T47D (cell line): ENCODE measurements at places on chromosomes 3 and 15.

DNA sequence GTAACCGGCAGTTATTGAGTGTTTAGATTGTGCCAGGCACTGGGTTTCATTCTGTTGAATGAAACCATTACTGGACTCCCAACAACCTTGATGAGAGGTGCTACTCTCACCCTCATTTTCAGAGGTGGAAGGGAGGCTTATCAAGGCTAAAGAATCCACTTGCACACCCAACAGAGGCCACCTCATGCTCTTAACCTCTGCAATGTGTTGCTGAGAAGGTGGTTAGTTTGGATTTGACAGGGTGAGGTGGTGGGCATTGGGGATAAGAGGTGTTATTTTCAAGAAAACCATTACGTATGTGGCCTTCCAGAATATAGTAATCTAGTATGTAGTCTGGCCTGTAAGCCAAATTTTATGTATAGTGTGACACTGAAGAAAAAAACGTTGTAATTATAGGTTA, 73.1 kb downstream of the FHIT start:
- no peak for DNase-seq

- no peak for DNase-seq
Measured at GRCh38 chr15:76840830-76841460, 64.2 kb downstream of the SCAPER start.

- no peak for DNase-seq
Measured at GRCh38 chr3:132432639-132433038, 15.3 kb downstream of the DNAJC13 start.

DNA sequence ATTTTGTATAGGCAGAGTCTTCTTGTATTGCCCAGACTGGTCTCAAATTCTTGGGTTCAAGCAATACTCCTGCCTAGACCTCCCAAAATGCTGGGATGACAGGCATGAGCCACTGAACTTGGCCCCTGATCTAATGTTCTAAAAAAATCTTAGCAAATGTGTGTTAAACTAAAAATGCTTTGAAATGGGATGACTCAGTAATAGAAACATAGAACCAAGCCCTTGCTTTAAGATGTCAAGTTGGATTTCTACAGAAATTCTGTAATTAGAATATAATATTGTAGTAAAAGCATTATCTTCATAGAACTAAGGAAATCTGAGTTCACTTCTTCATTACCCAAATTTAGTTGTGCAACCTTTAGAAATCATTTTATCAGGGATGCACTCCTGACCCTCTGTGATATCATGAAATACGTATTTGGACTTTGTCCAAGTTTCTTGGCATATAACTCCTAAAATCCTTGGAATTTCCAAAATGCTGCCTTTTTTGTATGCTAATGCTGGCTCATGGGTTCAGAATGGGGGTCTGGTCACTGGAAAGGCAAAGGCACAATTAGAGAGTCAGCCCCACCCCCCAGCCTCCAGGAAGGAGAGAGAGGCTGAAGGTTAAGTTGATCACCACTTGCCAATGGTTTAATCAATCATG, 217.3 kb downstream of the TP63 start:
- DNase-seq, result no peak

GRCh38 chr3:68986496-68987208, 26.8 kb downstream of the EOGT start:
- DNase-seq, result no peak

- no peak for DNase-seq
Measured at GRCh38 chr15:70342554-70343548, 245.1 kb upstream of the TLE3 start.

- no peak for DNase-seq
Measured at GRCh38 chr3:81048058-81048665, 713.3 kb downstream of the GBE1 start.

- DNase-seq, result no peak
Measured at GRCh38 chr3:128448491-128448890, 18.2 kb downstream of the DNAJB8 start.

DNA sequence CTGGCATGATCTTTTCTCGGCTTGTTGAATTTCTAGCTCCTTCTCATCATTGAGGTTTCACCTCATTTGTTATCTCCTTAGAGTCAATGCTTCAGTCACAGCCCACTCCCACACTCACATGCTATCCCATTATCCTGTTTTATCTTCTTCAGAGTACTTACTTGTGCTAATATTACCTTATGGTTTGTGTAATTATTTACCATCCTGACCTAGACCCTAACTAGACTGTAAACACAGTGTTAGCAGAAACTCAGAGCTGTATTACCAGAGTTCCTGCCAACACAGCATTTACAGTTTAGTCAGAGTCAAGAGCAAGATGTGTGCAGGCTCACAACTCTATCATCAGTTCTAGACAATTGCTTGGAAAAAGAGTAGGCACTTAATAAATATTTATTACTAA, 144.7 kb downstream of the OTOL1 start:
- no peak for DNase-seq

- no peak for DNase-seq
Measured at GRCh38 chr3:194080436-194080835, 55.5 kb upstream of the HES1 start.

- DNase-seq, result no peak
Measured at GRCh38 chr3:31465999-31466398, 66.7 kb upstream of the STT3B start.

- no peak for DNase-seq
Measured at GRCh38 chr15:36571301-36571700, 8.1 kb upstream of the CDIN1 start.

DNA sequence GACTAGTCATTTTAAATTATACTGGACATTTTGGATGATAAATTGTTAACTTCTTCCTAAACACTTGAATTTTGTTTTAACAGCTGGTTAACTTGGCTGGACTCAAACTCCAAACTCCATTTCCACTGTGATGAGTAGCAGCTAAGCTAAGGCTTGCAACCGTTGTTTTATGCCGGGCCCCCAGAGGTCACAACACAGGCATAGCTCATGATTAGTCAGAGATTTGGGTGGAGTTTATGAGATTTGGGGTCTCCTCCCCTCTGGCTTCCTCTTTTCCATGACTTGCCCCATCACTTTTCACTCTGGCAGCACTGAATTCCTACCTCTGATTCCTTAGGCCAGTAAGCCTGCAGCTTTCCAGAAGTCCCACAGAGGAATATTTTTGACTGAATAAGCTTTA, 12.8 kb downstream of the THAP10 start:
- no peak for DNase-seq

GRCh38 chr3:119716998-119717397, 14.2 kb downstream of the CFAP91 start:
- DNase-seq, result no peak

GRCh38 chr3:54530944-54531343, 396.9 kb downstream of the LRTM1 start:
- no peak for DNase-seq

- DNase-seq, result peak; percentile 4
Measured at GRCh38 chr15:89665449-89666181, 10.3 kb upstream of the KIF7 start.

GRCh38 chr3:68706096-68706495, 226.3 kb downstream of the TAFA4 start:
- DNase-seq, result no peak

DNA sequence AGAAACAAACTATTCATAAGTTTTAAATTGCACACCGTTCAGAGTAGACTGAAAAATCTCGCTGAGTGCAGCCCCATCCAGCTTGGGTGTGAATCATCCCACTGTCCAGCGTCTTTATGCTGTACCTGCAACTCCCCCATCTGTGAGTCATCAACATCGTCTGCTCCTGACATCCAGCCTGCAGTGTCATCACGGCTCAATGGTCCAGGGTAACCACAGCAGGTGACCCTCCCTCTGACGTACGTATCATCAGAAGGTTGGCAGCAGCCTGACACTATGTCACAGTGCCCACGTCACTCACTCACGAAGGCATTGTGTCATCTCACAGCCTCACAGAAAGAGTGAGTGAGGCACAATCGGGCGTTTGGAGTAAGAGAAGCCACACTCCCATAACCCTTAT, 65.2 kb downstream of the TPRA1 start:
- DNase-seq, result peak; percentile 23

DNA sequence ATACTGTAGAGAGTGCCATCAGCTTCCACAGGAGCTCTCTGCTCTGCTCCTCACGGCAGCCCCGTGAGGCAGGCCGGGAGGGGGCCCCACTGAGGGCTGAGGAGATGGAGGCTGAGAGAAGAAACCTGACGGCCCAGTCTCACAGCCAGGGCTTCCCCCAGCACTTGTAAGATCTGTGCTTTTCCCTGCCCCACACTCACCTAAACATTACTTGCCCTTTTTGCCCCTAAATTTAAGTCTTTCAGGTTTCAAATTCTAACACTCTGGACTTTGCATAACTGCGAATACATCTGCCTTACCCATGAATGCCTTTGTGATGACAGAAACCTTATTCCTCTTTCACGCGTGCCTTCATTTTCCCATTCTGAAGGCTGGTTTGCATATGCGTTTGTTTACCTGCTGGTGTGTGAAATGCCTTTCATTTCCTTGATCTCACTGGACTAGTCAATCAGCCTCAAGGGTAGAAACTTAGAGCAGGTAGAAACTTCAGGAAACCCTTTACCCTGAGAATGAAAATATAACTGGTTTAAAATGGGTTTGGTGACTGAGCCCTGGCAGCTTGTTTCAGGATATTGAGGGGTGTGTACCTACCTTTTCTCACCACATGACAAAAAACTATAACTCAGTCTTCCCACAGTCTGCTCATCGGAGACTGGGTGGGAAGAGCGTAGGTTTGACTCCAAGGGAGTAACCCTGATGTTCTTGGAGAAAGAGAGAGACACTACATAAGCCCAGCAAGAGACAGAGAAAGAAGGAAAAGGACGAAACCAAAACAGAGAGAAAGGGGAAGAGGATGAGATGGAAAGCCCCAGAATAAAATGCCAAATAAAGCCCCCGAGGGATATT, 20.1 kb downstream of the SLC12A8 start:
- DNase-seq, result peak; percentile 65

DNA sequence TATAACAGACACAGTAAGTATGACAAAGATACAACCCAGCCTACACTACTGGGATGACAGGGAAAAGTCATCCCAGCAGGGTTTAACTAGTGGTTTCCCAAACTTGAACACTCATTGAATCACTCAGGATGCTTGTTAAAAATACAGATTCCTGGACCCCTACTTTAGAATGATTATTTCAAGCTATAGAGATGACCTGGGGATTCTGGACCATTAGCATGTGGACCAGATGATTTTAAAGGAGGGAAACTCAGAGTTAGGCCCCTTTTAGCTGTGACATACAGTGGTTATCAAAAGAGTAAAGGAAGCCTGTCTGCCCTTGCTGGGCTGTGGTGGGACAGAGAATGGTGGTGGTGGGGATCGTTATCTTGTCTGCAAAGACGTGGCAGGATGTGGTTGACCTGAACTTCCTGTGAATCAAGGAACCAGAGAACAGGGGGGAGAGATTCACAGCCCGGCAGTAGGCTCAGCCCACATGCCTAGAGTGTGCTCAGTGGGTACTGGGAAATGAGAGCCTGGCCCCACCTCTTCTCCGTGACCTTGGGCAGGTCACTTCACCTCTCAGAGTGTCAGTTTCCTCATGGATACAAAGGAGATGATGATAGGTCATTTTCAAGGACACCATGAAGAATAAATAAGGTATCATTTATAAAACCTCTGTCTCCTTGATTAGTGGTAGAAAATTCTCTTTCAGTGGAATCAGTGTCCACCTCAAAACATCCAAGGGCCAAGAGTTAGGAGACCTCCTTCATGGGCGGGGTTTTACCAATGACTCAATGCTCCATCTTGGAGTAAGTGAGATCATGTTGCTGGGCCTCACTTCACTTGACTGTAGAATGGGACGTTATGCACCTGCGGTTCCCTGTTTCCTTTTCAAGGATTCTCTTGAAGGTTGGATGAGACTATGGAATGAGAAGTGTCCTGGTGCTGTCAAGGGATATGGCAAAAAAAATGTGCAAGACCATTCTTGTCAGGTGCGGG, 306.5 kb downstream of the RPLP1 start:
- DNase-seq, result no peak

GRCh38 chr3:141708367-141708766, 29.7 kb upstream of the RNF7 start:
- no peak for DNase-seq

GRCh38 chr3:39383881-39384664, 903 bp downstream of the SLC25A38 start:
- peak; percentile 98 for DNase-seq

DNA sequence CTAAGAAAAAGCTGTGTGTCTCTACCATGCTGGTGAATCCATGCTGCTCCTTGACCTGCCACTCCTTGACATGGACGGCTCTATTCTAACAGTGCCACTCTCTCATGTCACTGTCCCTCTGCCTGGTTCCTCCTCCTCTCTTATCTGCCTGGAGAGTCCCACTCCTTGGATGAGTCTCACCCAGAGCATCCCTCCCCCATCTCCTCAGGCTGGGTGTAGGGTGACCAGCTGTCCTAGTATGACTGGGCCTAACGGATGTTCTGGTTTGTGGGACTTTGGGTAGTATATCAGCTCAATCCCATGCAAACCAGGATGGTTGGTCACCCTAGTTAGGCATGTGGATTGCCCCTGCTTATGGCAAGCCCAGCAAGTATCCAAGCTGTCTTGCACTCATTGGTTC, 54.3 kb downstream of the LIPC start:
- no peak for DNase-seq

GRCh38 chr15:57654153-57654852, 52.2 kb upstream of the POLR2M start:
- no peak for DNase-seq

- no peak for DNase-seq
Measured at GRCh38 chr3:58474348-58474911, 17.5 kb upstream of the KCTD6 start.

GRCh38 chr3:43794776-43795175, 104.0 kb downstream of the ABHD5 start:
- no peak for DNase-seq

GRCh38 chr3:185308126-185308754, 54.4 kb upstream of the EHHADH start:
- DNase-seq, result peak; percentile 92

GRCh38 chr15:75631935-75632334, 6.4 kb upstream of the SNUPN start:
- no peak for DNase-seq

DNA sequence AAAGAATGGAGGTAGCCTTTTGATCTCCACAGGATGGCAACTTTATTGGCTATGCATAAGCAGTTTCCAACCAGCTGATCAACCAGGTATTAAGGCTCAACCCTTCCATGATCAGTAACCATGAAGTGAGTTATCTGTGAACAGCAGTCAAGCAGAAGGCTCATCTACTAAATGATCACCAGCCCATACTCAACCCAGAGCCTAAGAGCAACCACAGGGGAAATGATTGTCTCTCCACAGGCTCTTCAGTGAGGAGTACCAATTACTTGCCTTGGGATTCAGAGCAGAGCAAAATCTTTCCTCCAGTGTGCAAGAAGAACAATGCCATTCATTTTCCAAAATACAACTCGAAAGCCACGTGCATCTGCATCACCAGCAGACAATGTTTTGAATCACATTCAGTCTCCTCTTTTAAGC, 754.8 kb downstream of the ROBO1 start:
- no peak for DNase-seq

GRCh38 chr3:177835917-177836316, 638.6 kb upstream of the TBL1XR1 start:
- DNase-seq, result no peak

DNA sequence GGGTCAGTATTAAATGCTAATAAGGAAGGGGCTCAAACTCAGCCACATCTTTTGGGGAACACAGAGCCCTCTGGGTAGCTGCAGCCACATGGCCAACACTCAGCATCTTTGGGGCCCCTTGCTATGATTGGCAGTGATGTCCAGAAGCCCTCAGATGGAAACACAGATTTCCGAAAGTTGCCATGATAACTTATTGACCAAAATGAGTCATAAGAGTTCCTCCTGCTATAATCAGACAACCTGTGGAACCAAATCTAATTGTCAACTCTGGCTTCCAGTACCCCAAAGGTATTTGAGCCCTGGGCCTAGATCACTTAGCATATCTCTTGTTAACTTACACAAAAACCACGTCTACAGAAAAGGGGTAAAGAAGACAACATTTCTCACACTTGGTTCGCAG, 392.2 kb downstream of the KCNH8 start:
- no peak for DNase-seq
